ENCODE measurements at places on chromosomes 11 and 22.

DNA sequence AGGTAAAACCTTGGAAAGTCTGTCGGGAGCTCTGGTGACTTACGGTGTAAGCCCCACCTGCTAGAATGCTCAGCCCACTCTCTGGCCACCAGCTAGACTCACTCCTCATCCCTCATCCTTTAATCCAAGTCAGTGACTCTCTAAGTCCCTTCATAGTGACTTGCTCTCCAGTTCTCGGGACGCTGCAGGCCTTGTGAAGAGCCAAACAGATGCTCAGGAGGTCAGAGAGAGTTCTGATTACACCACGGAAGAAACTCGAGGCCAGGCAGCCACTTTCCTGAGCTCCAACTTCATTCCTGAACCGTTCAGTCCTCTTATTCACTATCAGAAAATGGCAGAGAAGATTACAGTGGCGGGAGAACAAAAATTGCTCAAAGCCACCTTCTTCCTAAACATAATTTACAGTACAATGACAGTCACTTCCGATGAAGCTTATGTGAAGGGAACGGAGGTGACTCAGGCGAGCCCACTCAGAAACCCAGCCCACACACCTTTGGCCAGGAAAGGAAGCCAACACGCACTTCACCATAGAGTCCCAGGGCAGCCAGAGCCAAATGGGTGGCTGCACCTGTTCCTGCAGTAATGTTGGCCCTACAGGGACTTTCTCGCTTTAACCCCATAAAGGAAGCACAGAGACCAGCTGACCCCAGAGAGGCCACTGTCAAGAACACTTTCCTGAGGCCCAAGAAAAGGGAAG, 100.4 kb downstream of the GALNT18 start:
- no peak for DNase-seq

DNA sequence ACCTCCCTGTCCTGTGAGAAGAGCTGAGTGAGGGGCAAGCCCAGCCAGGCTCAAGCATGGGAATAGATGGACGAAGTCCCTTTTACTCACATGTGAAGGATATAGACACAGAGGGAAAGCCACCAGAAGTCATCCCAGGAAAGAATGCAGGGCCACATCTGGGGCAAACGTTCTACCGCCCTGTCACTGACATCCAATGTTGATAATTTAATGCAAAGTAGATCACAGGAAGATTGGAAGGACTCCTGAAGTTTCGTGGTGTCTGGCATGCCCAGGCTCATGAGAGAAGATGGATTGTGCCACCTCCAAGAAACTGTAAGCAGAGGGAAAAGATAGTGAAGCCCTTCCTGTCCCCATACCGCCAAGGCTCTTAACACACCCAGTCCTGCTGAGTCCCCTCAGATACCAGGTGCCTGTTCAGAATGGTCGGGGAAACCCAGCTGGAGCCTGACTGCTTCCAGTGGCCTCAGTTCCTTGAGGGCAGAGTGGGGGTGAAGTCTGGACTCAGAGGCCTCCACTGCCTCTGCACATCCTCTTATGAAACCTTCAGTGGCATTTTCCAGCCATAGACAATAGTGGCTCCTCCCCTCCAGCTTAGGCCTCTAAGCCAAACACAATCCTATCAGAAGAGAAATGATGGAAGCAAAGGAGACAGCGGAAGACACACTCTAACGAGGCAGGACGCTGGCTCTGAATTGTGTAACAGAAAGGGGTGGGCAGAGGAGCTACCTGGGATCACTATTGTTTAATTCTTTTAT, 7.5 kb upstream of the STK33 start:
- no peak for DNase-seq

DNA sequence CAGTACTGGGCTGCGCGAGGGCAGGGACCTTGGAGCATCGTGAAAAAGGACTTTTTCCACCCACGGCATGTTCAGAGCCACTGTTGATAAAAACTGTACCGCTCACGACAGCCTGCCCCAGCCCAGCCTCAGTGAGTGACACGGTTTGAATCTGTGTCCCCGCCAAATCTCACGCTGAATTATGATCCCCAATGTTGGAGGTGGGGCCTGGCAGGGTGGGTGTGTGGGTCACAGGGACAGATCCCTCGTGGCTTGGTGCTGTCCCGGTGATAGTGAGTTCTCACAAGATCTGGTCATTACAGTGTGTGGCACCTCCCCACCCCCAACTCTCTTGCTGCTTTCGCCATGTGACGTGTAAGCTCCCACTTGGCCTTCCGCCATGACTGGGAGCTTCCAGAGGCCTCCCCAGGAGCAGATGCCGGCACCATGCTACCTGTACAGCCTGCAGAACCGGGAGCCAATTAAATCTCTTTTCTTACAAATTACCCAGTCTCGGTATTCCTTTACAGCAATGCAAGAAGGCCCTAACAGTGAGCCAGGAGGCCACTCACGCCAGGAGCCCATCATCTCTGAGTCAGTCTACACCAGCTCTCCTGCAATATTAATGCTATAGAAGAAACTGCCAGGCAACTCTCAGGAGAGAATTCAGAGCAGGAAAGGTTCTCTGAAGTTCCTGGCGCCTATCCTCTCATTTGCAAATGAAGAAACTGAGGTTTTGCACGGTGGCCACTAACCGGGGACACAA, 1.3 kb downstream of the TOLLIP start:
- DNase-seq: no peak

GRCh38 chr11:112627588-112628045, 333.6 kb upstream of the NCAM1 start:
- no peak for DNase-seq

GRCh38 chr22:39496131-39496838, 5.8 kb upstream of the MIEF1 start:
- no peak for DNase-seq

GRCh38 chr22:32158712-32159533, at the start of gene C22orf42:
C22orf42 (minus strand) TSS chr22:32159303; CDS start chr22:32159215, 88 bp downstream.
- DNase-seq: no peak

DNA sequence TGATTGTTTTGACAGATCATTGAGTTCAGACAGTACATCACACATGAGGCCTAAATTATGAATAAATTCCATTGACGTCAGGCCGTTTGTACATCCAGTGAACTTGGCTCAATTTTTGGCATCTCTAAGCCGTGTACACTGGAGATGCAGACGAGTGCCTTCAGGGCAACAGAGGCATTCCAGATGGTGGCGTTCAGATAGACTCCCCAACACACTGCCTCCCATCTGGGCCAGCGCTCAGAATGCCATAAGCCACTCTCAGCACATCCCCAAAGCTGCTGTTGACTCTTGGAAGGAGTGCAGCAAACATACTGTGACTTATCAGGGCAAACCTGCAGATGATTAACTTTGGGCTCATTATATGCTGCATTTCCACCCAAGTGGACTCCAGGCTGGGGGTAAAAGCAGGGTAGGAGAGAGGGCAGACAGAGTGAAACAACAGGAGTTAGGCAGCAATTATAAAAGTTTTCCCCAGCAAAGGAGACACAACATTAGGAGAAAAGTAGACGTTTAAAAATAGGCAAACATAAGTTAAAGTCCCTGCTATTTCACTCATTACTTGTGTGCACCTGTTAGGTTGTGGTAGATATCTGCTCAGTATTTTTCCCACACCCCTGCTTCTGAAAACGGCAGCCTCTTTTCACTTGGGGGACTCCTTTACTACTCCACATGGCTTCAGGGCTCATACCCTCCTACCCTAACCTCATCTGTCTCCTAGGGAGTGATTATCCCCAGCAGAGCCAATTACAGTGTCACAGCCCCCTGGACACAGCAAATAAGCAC, 60.2 kb upstream of the PDE3B start:
- DNase-seq: no peak

DNA sequence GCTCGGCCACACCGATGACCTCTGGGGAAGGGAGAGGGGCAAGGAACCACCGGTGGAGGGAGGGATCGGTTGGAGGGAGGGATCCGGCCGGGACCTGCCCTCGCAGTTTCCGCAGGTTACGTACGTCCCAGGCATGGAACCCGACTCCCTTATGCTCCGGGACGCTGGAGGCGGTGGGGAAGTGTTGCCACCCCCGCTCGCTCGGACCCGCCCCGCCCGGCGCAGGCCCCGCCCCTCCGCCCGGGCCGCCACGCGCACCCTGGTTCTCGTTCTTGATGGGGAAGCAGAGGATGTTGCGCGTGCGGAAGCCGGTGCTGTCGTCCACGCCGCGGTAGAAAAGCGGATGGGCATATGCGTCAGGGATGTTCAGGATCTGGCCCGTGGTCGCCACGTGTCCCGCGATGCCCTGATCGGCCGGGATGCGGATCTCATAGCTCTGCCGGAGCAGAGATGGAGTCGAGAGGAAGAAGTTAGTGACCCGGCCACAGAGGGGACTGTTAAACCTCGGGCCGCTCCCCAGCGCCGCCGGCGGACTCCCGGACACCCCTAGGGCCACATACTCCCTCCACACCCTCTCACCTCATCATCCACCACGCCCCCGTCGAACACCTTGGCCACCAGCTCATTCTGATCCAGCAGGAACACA, 89.8 kb downstream of the PDE2A start:
- no peak for DNase-seq

DNA sequence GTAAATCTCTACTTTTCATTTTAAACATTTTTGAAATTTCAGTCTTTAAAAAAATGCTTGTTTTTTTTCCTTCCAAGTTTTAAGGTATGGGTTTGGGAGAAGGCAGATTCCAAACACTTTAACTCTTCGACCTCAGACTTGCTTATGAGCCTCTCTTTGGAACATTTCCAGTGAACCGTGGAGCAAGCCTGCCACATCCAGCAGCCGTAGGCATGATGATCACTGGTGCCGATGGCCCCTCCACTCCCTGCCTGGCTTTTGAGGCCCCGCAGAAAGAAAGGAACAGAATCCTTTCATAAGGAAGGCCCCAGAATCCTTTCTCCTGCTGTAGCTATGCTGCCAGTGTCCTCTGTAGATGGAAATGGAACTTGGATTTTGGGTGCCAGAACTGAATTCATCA, 50.7 kb downstream of the BMAL1 start:
- no peak for DNase-seq

DNA sequence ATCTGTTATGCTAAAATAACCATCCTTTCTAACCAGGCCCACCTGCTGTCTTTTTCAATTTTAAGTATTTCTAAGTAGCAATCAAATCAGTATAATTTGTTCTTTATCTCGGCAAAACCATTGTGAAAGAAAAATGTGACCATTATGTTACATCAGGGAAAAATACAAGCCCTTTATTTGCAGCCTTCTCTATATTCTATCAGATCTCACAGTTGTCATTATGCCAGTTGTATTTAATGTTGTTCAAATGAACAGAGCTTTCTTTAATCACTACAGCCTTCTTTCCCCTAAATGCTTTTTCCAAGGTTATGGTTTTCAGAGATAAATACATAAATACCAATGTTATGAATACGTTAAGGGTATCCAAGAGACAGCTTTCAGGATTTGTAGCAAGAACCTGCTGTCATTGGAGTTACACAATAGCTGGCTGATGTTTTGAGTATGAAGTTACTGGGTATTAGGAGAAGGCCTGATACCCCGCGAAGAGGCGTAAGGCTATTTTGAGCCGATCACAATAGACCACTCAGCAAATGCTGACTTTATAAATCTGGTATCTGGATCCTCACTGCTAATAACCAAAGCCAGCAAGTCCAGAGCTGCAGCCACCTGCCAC, 406.3 kb downstream of the CADM1 start:
- no peak for DNase-seq

DNA sequence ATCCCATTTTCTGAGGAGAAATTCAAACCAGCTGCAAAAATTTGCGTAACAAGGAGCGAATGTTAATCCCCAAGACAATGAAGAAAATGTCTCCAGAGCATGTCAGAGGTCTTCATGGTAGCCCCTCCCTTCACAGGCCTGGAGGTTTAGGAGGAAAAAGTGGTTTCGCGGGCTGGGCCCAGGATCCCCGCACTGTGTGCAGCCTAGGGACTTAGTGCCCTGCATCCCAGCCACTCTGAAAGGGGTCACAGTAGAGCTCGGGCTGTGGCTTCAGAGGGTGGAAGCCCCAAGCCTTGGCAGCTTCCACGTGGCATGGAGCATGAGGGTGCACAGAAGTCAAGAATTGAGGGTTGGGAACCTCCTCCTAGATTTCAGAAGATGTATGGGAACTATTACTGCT, 87.4 kb downstream of the BRD1 start:
- peak; percentile 31 for DNase-seq

- no peak for DNase-seq
Observed at GRCh38 chr11:78032090-78032489, 9.0 kb upstream of the KCTD14 start.

- no peak for DNase-seq
Observed at GRCh38 chr11:65623177-65623576, 7.6 kb downstream of the PCNX3 start.

DNA sequence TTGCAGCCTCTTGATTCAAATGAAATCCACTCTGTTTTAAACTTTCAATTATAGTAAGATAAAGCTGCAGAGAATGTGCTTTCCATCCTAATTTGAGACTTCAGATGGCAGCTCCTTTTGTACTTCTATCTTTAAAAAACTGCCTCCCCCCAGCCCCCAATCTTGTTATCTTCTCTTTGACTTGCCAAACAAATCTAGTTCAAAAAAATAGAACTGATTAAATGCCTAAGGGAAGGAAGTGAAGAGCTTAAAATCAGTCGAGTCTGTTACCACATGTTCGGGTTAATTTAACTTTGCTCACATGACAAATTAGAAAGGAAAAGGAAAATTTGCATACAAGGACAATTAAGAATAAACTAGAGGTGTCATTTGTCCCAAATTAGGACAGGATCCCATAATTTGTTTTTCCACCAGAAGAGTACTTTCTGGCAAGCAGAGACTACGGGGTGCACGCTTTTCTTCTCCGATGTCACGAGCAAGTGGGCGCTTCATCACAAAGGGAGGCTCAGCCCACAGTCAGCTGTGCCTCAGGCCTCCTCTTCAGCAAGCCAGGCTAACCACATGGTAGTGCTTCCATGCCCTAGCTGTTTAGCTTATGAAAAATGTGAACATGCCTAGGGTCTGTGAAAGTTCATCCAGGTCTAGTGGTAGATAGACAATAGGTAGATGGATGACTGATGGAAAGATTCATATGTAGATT, 69.0 kb upstream of the LDLRAD3 start:
- no peak for DNase-seq

DNA sequence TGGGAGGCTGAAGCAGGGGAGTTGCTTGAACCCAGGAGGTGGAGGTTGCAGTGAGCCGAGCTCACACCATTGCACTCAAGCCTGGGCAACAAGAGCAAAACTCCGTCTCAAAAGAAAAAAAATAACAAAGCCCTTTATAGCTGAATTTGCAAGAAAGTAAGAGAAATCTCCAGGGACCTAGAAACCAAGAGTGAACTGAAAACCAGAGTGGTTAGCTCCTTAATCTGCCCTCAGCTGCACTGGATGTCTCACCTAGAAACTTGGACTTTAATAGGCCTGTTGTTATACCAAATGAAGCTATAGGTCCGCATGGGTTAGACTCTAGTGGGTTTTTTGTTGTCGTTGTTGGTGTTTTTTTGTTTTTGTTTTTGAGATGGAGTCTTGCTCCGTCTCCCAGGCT, 4.1 kb downstream of the NEU3 start:
- DNase-seq: no peak

GRCh38 chr11:10426475-10426874, 28.6 kb upstream of the AMPD3 start:
- DNase-seq: no peak

GRCh38 chr22:49464037-49464436, 363.6 kb downstream of the BRD1 start:
- no peak for DNase-seq

DNA sequence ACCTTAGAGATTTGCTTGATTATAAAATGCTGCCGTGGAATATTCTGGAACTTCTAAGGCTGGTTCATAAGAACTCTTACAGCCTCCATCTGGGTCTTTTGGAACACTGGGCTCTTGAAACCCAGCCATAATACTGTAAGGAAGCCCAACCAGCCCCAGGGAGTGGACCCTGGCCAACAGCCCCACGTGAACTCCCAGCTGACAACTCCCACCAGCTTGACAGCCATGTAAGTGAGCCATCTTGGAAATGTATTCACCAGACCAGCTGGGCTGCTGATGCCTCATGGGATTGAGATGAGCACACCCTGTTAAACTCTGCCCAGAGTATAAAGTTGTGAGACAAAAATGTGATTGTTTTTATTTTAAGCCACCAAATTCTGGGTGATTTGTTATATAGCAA, 378.7 kb upstream of the RAG2 start:
- no peak for DNase-seq
